ENCODE measurements at places on chromosomes 3 and 15. TPM values are rescaled to one million over a fixed set of nuclear protein-coding genes. Genes with fewer than 3 reads are reported as not detected.

- DNase-seq = no peak
Observed at GRCh38 chr3:24263069-24263668, 231.5 kb downstream of the THRB start.

GRCh38 chr3:194685065-194685717 lies 492 bp upstream of the FAM43A start:
- DNase-seq = no peak

DNA sequence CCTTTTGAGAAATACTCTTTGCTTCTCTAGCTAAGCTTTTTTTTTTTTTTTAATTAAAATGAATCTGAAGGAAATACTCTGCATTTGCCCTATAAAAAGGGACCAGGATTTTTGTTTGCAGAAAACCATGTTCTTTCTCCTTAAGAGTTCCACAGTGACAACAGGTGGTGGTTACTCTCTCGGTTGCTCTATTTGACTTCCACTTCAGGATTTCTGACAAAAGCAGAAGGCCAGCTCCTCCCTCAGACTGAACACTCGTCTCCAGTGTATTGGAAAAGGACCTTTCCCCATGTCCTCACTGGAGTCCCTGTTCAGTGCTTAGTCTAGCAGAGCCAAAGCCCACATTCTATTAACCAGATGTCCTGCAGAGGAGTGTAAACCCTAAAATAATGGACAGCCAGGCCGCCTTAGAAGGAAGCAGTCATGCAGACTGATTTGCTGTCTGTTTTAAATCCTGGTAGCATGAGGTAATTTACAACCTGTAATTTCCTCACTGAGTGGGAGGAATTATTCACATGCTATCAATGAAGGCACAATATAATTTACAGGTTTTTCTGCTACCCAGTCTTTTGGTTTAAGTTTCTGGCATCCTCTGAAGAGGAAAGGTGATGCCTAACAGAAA lies 599.3 kb downstream of the PYDC2 start:
- no peak for DNase-seq

- DNase-seq = no peak
Observed at GRCh38 chr15:75051191-75051608, 27.8 kb downstream of the PPCDC start.

GRCh38 chr3:101065962-101066361 lies 72.7 kb upstream of the ABI3BP start:
- no peak for DNase-seq

DNA sequence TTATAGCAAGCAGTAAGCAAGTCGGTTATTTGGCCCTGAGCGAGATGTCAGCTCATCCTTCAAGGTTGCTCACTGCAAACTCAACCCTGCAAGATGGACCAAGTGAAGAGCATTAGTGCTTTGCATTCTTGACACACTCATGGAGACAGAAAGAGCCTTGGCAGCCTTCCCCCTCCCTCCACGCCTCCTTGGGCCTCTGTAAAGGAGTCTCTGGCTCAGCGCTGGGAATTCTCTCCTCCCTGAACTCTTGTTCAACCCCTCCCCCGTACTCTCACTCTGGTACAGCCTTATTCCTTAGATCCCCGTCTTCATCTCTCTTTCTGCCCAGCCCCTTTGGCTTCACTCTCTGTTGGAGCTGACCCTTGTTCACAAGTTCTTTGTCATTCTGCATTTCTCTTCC lies 2.2 kb upstream of the CX3CR1 start:
- no peak for DNase-seq

DNA sequence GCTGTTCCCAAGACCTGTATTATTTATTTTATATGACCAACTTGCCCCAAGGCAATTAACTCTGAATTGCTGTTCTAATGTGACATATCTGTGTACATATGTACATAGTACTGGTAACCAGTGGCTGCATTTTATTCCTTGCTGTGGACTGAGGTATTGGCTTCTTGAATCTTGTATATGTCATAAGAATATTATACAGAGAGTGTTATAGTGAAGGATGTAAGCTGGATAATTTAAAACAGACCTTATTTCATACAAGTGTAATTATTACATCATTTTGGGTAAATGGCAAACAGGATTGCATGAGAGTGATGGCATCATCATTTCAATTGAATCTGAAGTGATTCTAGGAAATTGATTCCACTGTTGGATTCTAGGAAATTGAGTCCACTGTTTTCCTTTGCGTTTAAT lies 32.9 kb downstream of the B3GALNT1 start:
- DNase-seq = no peak

- no peak for DNase-seq
Observed at GRCh38 chr3:10563396-10563795, 58.0 kb upstream of the ATP2B2 start.

- no peak for DNase-seq
Observed at GRCh38 chr3:12590096-12590495, 33.2 kb downstream of the MKRN2 start.

DNA sequence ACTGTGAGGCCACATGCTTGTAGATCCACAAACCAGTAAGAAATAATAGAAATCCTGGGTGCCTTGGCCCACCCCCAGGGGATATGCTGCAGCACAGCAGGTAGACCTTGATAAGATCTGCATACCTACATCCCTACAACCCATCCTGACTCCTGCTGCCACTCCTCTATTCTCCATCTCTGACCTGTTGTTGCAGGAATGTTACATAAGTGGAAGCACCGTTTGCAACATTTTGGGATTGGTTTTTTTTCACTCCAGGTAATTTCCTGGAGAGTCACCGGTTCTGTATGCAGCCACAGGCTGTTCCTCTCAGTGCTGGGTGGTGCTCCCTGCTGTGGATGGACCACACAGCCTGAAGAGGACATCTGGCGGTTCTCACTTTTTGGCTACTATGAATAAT lies 16.1 kb upstream of the CSPG5 start:
- no peak for DNase-seq

DNA sequence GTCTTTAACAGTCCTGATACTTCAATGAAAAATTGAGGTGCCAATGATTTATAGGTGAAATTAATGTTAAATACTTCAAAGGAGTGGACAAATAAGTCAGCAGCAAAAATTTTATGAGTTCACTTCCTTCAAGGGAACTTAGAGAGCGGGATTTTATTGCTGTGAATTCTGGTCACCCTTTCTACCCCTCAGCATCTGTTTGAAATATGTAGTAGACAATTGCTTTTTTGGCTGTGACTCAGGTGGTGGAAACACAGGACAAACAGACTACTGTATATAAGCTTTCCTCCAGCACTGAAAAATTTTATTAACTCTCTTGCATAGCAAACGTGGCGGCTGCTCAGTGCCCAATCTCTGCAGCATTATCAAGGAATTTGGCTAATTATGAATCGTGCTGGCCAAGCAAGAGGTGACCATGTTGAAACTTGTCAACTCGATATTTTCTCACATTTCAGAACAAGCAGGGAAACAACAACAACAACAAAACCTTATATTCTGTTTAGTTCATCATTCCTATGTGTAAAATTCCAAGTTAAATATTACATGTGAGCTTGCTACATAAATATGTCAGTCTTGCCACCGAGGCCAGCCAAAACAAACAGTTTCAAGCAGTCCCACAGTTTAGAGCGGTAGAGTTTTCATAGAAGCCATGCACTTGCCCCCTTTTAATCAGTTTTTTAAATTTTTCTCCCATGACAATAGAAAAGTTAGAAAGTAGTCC lies 420.2 kb downstream of the FOXP1 start:
- no peak for DNase-seq

- peak; percentile 83 for DNase-seq
Observed at GRCh38 chr15:72227192-72227586, 3.8 kb downstream of the PKM start.

GRCh38 chr3:25558121-25558520 lies 106.6 kb downstream of the TOP2B start:
- DNase-seq = no peak

DNA sequence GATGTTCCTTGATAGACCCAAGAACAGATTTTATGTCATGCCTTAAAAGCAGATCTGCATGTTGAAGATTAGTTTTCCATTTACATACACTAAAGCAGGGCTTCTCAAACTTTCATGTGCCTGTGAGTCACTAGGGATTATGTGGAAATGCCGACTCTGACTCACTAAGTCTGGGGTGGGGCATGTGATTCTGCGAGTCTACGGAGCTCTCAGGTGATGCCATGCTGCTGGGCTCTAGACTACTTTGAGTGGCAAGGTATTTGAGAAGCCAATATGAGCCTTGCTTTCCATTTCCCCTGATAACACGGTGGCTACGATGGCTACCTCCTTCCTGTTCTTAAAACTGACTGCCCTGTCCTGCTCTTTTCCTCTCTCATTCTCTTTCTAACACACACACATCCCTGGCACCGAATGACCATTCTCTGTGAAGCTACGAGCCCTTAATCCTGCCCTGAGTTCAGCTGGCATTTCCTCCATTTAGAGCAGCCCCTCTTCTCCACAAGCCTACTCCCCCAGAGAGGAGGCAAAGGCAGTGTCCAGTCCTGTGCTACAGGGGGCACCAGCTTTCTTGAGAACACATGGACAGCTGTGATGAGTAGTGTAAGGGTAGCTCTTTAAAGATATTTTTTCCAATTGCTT lies 39.7 kb upstream of the PYGO1 start:
- no peak for DNase-seq

DNA sequence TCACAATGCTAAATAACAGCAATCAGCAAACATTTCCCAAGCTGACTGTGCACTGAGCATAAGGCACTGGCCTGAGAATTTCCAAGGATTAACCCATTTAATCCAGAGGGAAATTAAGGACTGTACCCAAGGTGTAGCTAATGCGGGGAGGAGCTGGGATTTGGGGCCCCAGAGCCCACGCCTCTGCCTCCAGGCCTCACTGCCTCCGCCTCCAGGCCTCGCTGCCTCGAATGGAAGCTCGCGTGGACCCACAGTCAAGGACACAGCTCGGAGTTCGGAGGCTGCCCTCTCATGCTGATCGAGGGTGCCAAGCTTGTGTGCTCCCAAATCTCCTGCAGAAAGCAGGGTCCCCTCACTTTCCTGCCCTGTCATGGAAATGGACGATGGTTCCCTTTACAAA lies 76.5 kb upstream of the SNRPA1 start:
- DNase-seq = no peak

- DNase-seq = no peak
Observed at GRCh38 chr3:145981056-145981455, 179.9 kb downstream of the PLOD2 start.

- DNase-seq = no peak
Observed at GRCh38 chr3:29582273-29582672, 301.4 kb downstream of the RBMS3 start.

DNA sequence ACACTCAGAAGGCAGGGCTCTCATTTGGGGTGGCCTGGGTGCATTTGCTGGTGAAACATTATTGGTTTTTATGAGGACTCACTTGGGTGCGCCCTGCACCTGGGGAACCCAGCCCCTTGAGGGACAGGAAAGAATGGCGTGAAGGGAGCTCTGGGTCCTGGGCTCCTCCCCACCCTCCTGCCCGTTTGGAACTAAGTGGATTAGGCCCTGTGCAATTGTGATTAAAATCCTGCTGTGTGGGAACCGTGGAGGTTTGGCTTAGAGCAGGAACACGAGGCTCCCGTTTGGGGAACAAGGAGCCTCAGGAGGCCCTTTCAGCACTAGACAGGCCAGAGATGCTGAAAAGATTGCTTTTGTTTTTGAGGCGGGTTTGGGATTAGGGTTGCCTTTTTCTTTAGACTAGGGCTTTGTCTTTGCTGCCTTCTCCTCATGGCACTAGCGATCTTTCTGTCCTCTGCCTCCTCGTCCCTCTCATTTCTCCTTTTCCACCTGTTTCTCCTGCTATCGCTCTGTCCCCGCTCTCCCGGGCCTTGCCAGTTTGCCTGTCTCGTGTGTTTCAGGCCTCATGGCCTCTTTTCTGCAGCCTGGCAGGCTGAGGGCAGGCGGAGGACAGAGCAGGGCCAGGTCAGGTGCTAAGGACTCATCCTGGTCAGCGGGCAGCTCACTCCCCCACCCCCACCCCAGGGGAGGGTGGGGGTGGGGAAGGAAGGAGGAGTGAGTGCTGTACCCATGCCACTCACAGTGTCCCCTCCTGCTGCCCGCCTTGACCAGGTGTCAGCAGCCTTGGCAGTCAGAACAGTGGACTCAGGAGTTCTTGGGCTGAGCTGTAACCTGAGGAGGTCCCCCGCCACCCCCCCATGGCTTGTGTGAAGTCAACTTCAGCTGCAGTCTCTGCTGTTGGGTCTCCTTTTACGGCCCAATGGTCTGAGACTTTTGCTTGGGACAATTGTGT lies 8.6 kb downstream of the MAPKAPK3 start:
- no peak for DNase-seq

- no peak for DNase-seq
Observed at GRCh38 chr3:169403855-169404519, 259.5 kb downstream of the MECOM start.

DNA sequence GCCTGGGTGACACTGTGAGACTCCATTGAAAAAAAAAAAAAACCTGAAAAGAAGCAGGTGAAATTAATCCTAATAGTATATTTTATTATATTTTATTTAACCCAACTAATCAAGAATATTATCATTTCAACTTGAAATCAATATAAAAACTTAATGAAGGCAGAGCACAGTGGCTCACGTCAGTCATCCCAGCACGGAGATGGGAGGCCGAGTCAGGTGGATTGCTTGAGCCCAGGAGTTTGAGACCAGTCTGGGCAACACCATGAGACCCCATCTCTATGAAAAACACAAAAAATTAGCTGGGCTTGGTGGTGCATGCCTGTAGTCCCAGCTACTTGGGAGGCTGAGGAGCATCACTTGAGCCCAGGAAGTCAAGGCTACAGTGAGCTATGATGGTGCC lies 33.3 kb upstream of the SLC41A3 start:
- DNase-seq = peak; percentile 0

DNA sequence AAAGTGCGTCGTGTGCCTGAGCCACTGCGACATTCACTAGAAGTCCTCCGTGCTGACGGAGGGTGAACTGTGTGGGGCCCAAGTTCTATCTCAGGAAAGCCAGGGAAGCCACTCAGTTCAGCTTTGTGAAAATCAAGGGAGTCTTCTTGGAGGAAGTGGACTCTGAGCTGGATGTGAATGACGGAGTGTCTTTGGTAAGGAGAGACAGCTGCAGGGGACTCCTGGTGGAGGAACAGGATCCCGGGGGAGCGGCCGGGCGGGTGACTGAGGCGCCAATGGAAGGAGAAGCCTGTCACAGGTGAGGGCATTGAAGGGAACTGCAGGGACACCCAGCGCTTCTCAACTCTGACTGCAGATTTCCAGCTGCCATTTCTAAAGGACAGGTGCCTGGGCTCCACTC lies 75.6 kb downstream of the APBA2 start:
- DNase-seq = no peak

DNA sequence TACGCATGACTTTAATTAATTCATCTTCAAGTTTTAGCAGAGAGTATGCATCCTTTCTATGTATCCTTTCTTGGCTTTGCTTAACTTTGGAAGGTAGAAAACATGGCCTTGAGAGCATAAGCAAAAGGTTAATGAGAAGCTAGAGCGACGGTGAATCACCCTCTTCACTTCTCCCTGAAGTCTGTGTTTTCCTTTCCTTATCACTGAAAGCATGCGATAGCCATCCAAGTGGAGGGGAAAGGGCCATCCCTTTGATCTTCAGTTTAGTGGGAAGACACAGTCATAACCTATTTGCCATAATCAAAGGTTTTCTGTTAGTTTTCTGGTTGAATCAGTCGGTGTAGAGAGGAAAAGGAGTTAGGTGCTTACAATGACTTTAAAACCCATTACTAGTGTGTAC lies 354.0 kb upstream of the ROBO2 start:
- no peak for DNase-seq

Gene CA12
- total RNA-seq = 0.10 TPM

Gene KLHL6
- total RNA-seq = 63.5 TPM

Gene POTEB
- not detected for total RNA-seq

Gene RPL35A
- 1,587 TPM for total RNA-seq

Gene NR2C2
- 51.1 TPM for total RNA-seq

Gene CFAP100
- total RNA-seq = not detected

Gene FGF12
- total RNA-seq = not detected

Gene KCNH8
- total RNA-seq = not detected

Gene PPARG
- 2.7 TPM for total RNA-seq

Gene GNAT1
- total RNA-seq = not detected

Gene ZNF660
- 0.07 TPM for total RNA-seq

Gene CLSTN2
- total RNA-seq = not detected
